WTC11 (cell line): ENCODE measurements at places on chromosomes 4 and X. TPM values are rescaled to one million over a fixed set of nuclear protein-coding genes. Genes with fewer than 3 reads are reported as not detected.

Gene XPNPEP2
- 0.05 to 0.11 TPM (median 0.07 TPM) in 3 replicates for total RNA-seq

DNA sequence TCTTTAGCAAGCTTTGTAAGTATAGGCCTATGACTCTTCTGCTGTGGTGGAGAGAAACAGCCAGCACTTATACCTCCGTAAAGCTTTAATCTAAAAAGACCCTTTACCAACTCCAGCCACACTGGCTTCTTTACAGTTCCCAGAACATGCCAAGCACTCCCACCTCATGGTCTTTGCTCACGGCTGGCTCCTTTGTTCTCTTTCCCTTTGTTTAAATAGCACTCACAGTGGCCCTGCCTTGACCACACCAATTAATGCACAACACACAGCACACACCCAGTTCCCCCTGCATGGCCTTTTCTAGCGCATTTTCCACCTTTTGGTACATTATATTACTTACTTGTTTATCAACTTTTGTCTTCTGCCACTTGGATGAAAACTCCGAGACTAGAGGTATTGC is 18.9 kb downstream of the PPID start:
- no peak for DNase-seq

- DNase-seq: no peak
Observed at GRCh38 chr4:62414563-62414962, 1214.4 kb downstream of the ADGRL3 start.

DNA sequence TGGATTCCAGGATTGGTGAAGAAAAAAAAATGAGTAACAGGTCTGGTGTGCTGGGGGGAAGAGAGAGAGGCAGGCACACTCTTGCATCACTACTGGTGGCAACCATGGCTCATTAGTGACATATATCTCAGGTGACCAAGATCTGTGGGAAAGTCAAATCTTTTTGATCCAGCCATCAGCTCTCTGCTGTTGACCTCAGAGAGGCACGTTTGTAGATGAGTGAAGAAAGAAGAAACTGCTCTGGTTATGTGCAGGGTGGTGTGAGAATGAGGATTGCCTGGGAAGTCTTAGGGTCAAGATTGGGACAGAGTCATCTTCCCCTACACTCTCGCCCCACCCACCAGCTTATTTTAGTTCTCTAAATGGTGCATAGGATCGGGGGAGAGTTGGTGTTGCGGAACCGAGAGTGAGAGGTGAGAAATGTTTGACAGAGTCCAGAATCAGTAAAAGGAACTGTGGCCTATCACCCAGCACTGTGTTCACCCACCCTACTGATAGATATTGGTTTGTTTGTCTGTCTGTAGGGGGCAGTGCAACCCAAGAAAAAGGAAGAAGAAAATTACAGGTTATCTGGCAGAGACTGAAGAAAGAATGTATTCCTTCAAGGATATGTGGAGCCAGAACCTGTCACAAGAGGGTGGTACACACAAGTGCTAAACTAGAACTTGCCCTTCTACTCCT is 21.9 kb downstream of the ARMCX6 start:
- DNase-seq: peak; percentile 12

Gene TRIM75
- not detected in 3 replicates for total RNA-seq

Gene IL2
- total RNA-seq: 0.61 to 2.2 TPM (median 0.64 TPM) in 3 replicates

DNA sequence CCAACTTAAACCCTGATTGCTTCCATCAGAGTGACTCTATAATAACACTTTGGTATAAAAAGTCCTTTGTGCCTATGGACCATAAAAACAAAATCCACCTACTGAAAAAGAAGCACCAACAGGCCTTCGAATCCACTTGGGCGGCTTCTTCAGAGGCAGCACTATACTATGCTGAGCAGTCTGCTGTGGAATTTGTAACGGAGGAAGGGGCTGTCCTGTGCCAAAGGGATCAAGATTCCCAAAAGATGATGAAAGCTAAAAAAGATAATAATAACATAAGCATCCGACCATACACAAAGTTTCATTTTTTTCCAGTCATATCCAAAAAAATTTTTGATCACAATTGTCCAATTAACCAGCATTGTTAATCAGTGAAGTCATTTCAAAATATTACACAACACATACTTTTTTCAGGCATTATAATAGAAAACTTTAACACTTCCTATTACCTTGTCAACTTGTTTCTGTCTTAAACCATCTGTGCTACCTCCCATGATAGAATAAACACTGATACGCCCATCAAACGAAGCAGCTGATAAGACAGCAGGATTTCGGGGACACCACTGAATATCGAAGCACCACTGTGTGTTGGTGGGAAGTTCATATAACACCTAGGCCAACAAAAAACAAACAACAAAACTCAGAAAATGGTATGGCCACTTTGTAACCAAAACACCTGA is 24.1 kb downstream of the SEC31A start:
- DNase-seq: no peak

DNA sequence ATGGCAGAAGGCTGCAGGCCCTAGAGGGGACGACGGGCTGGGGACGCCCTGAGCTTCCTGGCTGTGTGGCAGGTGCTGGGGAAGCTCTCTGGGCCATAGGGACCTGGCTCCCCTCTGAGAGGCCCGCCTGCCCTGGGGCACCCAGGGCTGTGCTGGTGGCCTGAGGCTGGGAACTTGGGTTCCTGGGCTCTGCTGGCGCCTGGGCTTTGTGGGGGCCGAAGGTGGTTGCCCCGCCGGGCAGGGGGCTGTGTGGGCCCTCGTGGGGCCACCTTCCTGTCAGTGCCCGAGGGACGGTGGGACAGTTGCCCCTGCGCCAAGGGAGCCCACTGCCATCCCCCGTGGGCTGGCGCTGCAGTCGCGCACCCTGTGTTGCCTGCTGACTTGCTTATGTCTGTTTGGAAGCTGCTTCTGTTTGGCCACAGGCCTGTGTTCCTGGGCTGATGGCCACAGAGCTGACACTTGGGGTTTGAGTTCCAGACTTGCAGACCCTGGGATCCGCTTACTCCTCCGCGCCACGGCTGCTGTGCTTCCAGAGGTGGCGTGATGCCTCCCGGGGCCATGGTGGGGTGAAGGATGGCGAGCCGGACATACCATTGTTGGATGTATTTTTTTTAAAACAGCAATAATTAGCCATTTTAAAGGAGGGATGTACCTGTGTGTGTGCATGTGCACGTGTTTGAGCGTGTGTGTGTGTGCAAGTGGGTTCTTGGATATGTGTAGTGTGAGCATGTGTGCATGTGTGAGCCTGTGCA is 8.5 kb downstream of the NAT8L start:
- DNase-seq: peak; percentile 12

Gene VCX2
- not detected in 3 replicates for total RNA-seq

GRCh38 chr4:92387459-92388069 is 83.8 kb downstream of the GRID2 start:
- no peak for DNase-seq

GRCh38 chrX:13837290-13837745 is 20.4 kb upstream of the GPM6B start:
- DNase-seq: peak; percentile 13

DNA sequence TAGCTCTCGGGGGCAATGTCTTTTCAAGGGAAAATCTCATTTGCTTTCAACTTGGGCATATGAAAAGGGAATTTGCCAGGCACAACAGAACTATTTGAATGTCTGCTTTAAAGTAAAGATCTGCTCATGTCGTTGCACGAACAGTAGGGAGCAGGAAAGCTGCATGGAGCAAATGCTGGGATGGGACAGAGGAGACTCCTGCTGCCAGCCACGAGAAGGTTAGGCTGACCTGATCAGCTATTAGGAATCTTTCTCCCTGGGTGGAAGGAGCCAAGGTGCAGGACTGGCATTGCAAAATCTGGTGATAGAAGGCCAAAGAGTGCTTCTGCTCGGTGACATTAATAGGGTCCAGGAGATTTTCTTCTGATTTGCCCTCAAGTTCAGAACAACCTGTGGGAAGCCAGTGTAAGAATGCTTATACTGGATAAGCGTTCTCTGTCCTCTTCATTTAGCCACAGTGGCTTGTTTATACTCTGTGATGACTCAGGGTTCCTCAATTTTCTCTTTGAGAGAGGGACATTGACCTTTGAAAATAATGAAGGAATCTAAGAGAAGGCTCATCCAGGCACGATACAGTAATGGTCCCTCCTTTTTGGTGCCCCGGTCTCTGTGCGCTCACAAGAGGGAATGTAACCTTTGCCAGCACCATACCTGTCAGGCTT is 22.9 kb downstream of the FHL1 start:
- DNase-seq: no peak
